ENCODE measurements at places on chromosomes 4 and X.

DNA sequence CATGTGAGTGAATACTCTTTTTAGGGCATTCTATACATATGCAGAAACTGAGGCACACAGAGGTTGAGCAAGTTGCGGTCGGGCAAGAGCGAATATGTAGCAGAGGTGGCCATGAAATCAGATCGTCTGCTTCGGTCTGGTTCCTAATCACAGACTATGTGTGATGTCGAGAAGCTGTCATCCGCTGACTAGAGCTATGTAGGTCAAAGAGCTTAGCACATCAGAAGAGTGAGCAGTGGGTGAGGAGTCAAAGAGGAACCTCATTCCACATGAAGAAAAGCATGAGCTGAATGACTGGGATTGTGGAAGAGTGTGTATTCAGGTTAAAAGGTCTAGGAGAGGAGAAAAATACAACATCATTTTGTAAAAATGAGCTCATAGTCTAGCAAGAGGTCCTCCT, 19.0 kb downstream of the GAB3 start:
- DNase-seq = no peak

DNA sequence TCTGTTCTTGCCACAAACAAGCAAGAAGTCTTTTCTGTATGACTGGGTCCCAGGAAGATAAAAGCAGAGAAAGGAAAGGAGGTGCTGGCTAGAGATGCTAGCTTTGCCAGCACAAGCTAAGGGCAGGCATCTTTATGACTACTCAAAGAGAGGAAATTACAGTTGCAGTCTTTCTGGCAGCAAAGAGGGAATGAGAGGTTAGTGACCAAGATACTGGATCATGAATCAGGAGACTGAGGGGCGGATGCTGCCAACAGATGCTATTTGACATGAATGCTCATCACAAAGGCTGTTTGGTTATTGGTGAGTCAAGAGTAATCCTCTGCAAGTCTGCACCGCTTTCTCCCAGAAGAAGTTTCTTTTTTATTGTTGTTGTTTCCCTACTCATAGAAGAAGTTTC, 5.5 kb upstream of the XIAP start:
- no peak for DNase-seq

- DNase-seq = no peak
These were observed 50.1 kb downstream of the RASGEF1B start for GRCh38 chr4:81421346-81422218.

DNA sequence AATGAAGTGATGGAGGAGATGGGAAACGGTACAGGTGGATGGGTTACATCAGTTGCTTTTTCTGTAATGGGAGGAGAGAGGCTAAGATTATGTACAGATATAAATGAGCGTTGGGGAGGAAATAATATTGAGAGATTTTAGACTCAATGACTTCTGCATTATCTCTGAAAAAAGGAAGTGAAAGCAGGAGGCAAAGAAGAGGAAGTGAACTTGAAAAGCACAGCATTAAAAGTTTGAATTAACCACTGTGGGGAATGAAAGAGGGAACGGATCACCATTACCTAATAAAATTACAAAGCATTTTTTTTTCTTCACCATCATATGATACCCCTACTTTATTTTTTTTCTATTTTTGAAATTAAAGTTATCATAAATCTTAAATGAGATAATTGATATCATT, 1025.5 kb downstream of the RPA4 start:
- DNase-seq = no peak

GRCh38 chrX:9871701-9872268, 85.6 kb downstream of the SHROOM2 start:
- no peak for DNase-seq

DNA sequence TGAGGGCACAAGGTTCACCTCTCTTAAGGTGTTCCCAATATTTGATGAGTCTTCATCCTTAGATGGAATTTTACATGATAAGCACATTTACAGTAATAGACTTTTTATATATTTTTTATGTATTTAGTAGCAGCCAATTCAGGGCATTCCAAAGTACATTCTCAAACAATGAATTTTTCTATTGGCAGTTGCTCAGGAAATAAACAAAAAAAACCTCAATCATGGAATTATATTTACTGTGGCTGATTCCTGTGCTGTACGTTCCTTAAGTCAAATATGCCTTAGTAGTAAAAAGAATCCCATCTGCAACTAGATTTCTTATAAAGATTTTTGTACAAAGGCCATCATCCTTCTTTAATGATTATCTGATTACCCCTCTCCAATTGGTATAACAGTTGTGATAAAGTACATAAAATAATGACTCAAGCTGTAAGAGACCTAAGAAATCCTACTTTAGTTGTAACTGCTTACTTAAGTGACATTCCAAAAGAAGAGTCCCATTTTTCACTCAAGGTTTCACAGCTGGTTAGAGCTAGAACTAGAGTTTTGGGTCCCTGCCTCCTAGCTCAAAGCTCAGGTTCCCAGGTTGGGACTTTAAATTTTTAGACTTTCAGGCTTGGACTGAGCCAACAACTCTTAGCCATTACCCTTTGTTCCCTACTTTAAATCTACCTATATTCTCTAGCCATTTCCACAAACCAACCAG, 152.7 kb downstream of the FHIP1A start:
- DNase-seq = no peak

GRCh38 chr4:104763554-104764222, 269.0 kb upstream of the CXXC4 start:
- DNase-seq = no peak

GRCh38 chr4:56677711-56678110, 3.4 kb downstream of the HOPX start:
- no peak for DNase-seq

DNA sequence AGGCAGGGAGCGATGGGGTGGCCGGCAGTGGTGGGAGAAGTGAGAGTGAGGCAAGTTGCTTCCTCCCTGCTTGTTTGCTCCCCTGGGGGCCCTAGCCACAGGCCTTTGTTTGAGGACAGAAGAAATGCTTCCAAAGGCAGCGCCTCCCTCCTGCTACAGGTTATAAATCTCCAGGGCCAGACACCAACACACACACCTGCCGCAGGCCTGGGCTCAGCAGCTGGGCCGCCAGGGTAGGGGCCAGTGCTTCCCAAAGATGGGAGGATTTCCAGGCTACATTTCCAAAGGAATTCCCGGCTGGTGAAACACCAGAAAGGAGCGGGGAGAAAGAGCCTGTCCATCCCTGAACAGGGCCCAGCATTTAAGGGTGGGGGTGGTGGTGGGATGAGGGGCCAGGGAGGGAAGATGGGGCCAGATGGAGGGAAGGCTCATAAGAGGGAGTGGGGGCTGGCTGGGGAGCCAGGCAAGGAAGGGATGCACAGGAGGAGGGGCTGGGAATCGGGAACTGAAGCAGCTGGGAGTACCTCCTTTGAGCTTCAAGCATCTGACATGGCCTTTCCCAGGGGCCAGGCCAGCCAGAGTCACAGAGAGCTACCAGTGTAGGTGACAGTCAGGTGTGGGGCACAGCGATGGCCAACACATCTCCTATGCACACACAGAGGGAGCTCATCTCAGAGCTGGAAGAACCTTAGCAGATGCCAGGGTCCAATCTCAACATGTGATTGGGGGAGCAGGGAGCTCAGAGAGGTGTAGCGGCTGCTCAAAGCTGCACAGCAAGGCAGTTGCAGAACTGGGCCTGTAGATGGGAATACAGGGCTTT, 143.9 kb downstream of the PJA1 start:
- DNase-seq = no peak

DNA sequence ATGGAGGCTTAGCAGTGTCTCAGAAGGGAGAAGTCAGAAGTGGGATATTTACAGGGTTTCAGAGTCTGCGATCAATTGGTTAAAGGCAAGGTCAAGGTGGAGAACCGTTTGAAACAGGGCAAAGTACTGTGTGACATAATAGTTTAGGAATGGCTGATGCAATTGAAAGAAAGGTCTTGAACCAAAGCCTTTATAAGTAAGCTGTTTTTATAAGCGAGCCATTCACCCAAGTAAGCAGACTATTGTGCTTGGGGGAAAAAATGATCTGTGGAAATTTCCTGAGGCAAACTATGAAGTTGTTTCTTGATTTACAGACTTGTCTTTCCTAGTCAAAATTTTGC, 327.3 kb downstream of the CAMK2D start:
- DNase-seq = no peak

- no peak for DNase-seq
These were observed 252.3 kb upstream of the RASGEF1B start for GRCh38 chr4:81723927-81724587.

DNA sequence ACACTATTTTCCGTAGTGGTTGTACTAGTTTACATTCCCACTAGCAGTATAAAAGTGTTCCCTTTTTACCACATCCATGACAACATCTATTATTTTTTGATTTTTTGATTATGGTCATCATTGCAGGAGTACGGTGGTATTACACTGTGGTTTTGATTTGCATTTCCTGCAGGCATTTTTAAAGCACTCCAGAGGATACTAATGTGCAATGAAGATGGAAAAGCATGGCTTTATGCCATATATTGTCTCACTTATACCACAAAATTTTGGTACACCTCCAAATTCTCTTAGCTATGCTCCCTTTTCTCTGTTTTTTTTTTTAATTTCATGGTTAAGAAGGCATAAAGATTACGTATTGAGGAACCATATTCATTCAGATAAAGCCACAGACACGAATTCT, 35.1 kb upstream of the NPY2R start:
- DNase-seq = no peak

DNA sequence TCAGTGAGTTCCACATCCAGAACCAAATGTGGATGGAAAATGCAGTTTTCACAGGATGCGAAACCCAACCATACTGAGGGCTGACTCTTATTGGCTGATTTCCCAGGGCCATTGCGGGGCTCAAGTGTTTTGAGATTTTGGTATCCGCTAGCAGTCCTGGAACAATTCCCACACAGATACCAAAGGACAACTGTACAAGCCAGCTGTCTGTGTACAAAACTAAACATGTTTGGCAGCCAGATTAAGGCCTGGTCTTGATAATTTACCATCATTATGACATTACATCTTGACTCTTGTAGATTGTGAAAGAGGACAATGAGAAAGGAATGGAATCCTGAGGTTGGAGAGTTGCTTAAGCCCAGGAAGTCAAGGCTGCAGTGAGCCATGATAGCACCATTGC, 121.9 kb downstream of the DKK2 start:
- DNase-seq = no peak

- DNase-seq = no peak
These were observed 47.1 kb downstream of the CHIC2 start for GRCh38 chr4:54017308-54017707.

- no peak for DNase-seq
These were observed 217.8 kb upstream of the ETNPPL start for GRCh38 chr4:108980455-108981239.

DNA sequence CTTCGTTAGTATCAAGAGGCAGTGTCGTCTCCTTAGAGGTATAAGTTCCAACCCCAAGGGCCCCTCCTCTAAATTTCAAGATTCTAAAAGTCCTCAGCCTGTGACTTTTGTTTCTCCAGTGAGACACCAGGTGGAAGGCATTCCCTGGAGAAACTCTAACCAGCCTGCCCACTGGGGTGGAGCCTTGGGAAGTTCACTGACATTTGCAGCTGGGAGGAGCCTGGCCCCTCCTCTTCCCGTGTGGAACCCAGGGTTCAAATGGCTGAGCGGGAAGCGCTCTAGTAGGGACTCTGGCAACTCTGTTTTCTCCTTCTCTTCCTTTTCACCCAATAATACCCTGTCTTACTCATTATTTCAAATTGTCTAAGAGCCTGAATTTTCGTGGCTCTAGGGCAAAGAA, 325.0 kb downstream of the TLL1 start:
- no peak for DNase-seq

DNA sequence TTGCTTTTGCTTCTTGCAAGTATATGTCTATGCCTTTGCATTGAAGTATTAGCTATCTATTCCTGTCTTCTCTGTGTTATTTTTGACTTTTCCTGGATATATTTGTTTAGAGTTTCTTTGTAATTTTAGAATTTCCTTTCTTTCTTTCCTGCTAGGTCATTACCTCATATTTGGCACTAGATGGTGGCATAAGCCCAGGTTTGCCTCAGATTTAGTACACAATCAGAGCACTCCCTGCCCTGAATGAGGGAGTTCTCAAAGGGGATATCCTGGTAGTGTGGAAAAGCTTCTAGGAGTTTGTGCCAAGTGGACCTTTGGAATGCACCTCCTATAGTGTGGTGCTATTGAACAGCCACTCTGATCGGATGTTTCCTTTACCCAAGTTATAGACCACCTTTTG, 181.6 kb downstream of the UGT8 start:
- DNase-seq = peak; percentile 4

DNA sequence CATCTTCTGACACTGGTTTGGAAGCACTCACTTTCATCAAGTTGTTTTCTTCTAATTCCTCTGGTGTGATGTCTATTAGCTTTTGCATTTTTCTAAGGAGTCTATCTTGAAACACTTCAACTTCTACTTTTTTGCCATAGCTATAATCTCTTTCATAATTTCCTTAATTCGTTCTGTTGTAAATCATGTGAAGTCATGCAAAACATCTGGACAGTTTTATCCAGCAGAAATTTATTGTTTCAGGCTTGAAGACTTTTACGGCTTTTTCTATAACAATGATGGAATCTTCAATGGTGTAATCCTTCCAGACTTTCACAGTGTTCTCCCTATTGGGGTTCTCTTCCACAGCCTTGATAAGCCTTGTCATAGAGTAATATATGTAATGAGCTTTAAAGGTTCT, 74.9 kb upstream of the PABPC4L start:
- no peak for DNase-seq

DNA sequence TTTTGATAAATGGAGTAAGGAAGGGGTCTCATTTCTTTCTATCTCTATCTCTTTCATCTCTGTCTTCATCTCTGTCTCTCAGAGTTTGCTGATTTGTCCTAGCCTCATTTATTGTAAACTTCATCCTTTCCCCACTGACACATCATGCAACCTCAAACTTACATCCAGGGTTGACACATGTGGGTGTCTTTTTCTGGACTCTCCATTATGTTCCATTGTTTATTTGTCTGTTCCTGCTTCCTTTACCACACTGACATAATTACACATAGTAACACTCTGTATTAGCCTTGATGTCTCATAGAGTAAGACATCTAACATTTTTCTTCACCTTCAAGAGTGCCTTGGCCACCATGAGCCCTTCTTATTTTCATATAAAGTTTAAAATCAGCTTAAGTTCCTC, 8.1 kb upstream of the SRD5A3 start:
- DNase-seq = no peak

- no peak for DNase-seq
These were observed 983.2 kb upstream of the IGFBP7 start for GRCh38 chr4:58093352-58093751.

DNA sequence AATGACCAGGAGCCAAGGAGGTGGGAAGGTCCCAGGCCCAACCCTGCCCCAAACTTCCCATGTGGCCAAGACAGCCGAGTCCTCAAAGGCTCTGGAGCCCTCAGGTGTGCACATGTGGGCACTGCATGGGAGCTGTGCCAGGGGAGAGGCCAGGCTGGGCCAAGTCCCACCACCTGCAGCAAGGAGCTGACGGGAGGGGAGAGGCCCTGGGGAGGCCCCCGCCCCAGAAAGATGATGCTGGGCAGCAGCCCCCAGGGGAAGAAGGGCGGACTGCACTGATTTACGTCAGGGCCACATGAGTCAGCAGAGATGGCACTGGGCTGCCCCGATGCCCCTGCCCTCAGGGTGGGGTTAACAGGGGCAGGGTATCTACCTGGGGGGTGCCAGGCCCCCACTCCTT, 1.4 kb downstream of the L1CAM start:
- no peak for DNase-seq

- no peak for DNase-seq
These were observed 28.5 kb upstream of the TEX13C start for GRCh38 chrX:125291124-125291523.

GRCh38 chr4:98203332-98204235, 57.6 kb upstream of the RAP1GDS1 start:
- no peak for DNase-seq

All from right kidney (tissue), 9 donors.